ENCODE measurements at places on chromosomes 3 and 15.
A peak's percentile ranks its signal among the peaks of the same experiment; 100 is the strongest.

GRCh38 chr15:85414495-85414894 is 34.1 kb downstream of the AKAP13 start:
- no peak for DNase-seq

- DNase-seq, result no peak
These were observed 114.9 kb downstream of the MCTP2 start for GRCh38 chr15:94346282-94346681.

- DNase-seq, result no peak
These were observed 81.8 kb downstream of the MYH15 start for GRCh38 chr3:108428586-108428985.

- no peak for DNase-seq
These were observed 269.8 kb downstream of the SV2B start for GRCh38 chr15:91369823-91370222.

GRCh38 chr3:64505419-64505818 is 182.4 kb downstream of the ADAMTS9 start:
- no peak for DNase-seq

GRCh38 chr15:64524778-64525177 is 64.4 kb downstream of the ZNF609 start:
- DNase-seq, result no peak

DNA sequence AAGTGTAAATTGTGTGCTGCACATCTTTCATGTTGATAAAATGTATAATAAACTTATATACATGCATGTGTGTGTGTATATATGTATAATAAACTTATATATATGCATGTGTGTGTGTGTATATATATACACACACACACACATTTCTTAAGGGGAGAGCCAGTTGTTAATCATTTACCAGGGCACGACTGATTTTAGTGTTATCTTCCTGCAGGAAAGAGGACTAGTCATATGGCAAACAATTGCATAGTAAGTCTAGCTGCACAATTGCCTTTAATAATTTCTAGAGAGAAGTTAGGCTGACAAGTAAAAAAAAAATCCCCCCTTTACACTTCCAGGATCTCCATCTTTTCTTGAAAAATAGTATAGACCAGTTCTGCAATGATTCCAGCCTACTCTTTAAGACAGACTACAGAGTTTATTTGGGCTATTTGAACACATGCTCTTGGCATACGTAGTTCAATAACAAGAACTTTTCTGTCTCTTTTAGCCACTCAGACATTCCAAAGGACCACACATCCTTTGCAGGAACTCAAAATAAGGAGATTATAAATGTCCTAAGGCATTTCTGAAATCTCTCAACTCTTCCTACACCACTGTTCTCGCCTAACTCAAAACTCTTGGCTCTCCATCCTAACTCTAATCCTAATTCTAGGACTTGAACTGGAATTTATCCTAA is 163.6 kb upstream of the SETMAR start:
- DNase-seq, result no peak

DNA sequence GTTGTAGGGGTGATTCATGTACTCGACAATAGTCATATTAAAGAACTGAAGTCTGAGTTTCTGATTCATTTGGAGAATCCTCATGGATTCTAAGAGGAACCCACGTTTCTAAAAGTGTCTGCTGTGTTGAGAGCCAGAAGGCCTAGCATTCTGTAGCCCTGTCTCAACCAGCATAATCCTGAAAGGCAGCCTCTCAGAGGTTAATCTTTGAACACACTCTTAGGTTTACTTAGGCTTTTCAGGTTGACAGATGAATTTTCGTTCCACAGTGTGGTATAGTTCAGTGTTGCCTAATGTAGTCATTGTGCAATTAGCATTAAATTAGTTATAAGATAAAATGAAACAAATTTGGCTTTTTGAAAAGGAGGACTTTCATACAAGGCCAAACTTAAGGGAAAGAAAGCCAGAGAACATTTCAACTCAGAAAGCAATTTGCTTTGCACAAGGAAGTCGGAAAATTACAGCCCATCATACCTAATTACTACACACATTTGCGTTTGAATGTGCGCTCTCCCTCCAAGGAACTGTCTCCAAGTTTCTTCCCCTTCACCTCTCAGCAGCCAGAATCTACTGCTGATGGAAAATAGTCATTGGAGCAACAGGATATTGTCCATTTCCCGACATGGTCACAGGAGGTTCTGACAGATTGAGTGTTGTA is 42.0 kb downstream of the AGBL1 start:
- no peak for DNase-seq

- DNase-seq, result peak; percentile 85
These were observed at the start of gene FMN1 for GRCh38 chr15:33194704-33195670. Gene FMN1, minus strand, starts transcription at chr15:33194714. Its CDS starts 39,800 bp downstream, at chr15:33154914.

GRCh38 chr3:19139863-19140262 is 8.4 kb upstream of the KCNH8 start:
- no peak for DNase-seq

GRCh38 chr15:57015897-57016296 is 97.5 kb downstream of the TCF12 start:
- DNase-seq, result no peak

DNA sequence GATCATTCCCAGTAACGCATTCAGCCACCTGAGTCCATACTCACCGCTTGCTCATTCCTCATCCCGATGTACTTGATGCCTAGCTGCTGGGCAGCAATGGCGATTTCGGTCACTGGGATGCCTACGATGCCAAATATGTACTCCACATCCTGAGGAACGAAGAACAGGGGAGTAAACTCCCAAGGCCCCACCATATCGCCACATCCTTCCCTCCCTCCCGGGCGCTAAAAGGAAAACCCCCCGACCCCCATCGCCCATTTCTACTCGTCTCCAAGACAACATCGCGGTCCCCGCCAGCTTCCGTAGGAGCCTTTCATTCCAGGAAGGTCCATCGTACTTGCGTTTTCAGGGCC is 347 bp downstream of the HACL1 start:
- DNase-seq, result no peak

DNA sequence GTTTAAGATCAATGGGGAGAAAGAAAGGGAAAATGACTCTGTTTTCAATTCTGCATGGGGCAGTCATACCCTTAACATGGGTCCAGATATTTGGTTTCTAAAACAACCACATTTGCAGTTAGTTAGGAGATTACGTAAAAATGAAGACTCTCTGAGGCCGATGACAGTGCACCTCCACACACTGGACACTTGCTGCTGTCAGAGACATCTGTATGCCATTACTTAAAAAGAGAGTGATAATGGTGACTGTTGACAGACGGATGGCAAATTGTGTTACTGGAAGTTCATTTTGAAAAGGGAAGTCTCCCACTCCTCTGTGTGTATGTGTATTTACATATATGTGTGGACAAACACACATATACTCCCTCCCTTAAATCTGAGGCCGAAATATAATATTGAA is 304.5 kb upstream of the SEMA6D start:
- no peak for DNase-seq

- DNase-seq, result no peak
These were observed 239.7 kb upstream of the ICE2 start for GRCh38 chr15:60718661-60719069.

DNA sequence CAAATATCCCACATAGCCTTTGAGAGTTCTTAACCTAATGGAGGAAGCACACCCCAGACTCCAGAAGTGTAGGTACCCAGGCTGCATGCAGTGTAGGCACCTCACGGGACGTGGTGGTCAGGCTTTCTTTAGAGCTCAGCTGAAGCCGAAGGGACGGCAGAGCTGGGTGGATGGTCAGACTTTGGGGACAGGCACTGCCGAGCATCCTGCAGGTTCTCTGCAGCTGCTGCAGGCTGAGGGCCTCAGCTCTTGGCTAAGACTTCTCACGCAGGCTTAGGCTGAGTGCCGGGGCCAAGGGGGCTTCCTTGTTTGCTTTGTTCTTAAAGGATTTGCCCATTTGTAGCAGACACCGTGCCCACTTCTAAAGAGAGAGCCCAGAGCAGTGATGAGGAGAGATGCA is 177.0 kb downstream of the RAB11A start:
- no peak for DNase-seq

- DNase-seq, result no peak
These were observed 5.4 kb downstream of the NDUFB4 start for GRCh38 chr3:120601554-120601953.

DNA sequence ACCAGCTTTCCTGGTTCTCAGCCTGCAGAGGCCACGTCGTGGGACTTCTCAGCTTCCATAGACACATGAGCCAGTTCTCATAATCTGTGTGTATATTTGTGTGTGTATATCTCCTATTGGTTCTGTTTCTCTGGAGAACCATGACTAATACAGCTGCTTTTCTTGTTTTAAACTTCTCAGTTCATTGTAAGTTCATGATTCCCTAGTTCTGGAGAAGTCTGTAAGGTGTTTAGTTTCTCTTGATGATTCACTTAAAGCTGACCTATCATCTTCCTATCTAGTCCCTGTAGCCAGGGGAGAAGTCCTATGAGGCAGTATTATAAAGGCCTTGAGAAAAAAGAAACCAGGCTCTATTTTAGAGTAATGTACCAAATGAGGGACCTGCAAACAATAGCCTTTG is 147.7 kb downstream of the RYR3 start:
- DNase-seq, result no peak

- DNase-seq, result no peak
These were observed 121.9 kb downstream of the RPLP1 start for GRCh38 chr15:69574506-69574905.

DNA sequence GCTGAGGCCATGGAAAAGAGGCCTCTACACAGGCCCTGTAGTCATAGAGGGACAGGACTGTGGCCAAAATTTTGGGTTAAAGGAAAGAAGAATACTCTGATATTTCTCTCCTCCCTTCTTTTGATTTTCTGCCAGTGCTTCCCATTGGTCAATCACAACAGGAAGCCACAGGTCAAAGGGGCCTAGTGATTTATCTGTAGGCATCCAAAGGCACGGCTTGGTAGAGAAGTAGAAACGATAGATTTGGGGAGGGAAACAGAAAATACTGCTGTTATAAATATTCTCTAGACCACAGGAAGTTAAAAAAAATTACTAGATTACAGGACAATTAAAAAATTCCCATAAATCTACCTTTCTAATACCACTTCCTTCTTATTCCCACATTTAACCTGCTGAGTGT is 1.7 kb upstream of the CCDC50 start:
- DNase-seq, result no peak

- DNase-seq, result no peak
These were observed 766.5 kb upstream of the CFAP20DC start for GRCh38 chr3:59816312-59816711.

Data from activated T-helper 9 cell treated with anti-CD3 and anti-CD28 coated beads, Interleukin-2, amount 50 U/mL, for 16 hours (primary cell).